ENCODE measurements at places on chromosomes 7 and 10.

- DNase-seq: peak; percentile 54
These were observed 2.5 kb upstream of the CLDN4 start for GRCh38 chr7:73828107-73828803.

DNA sequence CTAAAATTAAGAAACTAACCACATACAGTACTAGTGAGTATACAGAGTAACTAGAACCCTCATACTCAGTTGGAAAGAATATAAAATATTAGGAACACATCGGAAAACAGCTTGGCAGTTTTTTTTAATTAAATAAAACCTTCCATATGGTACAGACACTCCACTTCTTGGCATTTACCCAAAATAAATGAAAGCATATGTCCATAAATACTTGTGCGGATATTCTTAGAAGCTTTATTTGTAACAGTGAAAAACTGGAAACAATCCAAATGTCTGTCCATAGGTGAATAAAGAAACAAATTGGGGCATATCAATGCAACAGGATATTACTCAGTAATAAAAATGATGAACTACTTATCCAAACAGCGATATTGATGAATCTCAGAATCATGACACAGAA, 410.0 kb downstream of the HTR7 start:
- DNase-seq: peak; percentile 51

GRCh38 chr7:20520530-20520929, 94.9 kb upstream of the ABCB5 start:
- DNase-seq: no peak

GRCh38 chr10:98610836-98611235, 164.1 kb upstream of the HPS1 start:
- DNase-seq: no peak

DNA sequence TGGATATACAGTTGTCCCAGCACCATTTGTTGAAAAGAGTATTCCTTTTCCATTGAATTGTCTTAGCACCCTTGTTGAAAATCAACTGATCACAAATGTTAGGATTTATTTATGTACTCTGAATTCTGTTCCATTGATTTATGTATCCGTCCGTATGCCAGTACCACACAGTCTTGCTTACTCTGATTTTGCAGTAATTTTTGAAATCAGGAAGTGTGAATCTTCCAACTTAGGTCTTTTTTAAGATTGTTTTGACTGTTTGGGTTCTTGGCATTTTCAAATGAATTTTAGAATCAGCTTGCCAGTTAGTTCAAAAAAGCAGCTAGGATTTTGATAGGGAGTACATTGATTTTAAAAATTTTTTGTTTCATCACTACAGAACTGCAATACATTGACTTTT, 23.7 kb downstream of the CDK13 start:
- no peak for DNase-seq

DNA sequence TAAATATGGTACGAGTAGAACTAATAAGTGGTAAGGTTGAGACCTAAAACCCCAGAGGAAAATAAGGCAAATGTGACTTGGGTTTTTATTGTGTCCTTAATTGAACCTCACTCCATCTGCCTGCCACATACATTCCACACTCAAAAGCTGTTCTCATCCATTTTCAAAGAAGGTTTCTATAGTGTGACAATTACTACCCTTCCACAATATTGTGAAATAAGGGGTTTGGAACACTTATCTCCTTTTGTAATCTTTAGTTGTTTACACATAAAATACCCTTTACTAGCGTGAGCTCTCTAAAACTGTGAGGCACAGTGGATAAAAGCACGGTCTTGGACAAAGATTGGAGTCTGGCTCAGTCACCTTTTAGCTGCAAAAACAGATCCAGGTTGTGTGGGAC, 166.6 kb downstream of the THSD7A start:
- no peak for DNase-seq

DNA sequence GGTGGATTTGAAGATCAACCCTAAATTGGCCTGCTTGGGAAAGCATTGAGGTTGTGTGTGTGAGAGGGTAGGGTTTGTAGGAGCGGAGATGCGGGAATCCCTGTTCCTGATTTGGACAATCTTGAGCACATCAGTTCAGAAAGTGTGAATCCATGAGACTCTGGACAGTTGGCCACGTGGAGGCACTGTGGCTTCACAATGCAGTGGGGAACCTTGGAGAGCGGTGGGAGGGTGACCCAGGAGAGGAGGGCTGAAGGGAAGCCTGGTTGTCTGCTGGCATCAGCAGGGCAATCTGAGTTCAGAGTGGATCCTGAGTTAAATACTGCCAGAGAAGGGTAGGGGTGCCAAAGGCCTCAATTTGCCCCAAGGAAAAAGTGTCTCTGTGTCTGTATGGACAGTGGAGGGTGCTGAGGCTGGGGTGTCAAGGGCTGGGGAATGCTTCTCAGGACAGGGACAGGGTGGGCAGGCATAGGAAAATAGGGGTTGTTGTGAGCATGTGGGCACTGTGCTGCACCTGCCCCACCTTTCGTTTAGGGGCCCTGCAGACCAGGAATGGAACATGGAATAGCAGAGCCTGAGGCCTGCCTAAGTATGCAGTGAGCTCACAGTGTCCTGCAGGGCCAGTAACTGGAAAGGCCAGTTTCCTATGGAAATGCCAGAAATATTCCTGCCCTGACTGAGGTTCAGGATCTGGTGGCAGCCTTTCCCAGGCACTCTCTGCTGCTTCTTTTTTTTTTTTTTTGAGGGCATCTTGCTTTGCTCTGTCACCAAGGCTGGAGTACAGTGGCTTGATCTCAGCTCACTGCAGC, 162.9 kb upstream of the PRSS58 start:
- peak; percentile 59 for DNase-seq

DNA sequence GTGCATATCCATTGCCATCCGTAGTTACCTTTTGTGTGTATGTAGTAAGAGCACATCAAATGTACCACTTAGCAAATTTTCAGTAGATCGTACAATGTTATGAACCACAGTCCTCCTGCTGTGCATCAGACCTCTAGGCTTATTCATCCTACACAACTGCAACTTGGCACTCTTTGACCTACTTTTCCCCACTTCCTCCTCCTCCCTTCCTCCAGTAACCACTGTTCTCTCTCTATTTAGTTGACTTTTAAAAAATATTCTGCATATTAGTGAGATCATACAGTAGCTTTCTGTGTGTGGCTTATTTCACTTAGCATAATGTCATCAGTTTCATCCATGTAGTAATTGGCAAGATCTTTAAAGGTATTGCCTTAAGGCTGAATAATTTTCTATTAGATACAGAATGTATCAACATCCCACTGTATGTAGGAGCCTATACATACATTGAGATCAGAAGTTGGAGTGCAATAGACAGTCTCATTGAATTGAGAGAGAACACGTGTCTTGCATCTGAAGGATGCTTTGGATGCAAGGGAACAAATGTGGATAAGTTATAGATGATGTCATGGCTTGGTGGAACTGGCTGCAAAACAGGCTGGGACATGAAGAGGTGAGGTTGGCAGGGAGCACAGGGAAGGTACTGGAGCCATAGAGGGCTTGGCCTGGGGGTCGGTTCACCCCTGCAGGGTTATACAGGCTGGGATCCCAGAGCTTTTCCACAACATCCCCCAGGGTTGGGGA, 83.0 kb upstream of the FAM180A start:
- DNase-seq: no peak

DNA sequence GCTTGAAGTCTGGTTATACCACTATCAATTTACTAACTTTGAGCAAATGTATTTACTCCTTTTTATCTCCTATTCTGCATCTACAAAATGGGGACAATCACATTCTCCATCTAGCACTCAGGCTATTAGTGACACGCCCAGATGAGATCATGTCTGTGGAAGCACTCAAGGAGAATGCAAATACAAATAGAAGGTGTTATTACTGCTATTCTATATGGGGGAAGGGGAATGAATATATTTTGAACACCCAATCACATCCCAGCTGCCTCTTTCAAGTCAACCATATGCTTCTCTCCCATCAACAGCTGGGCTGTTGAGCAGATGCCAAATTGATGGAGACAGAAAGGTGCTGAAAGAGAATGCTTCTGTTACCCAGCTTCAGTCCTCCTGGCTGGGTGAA, 23.5 kb downstream of the SGMS1 start:
- DNase-seq: no peak

- peak; percentile 10 for DNase-seq
These were observed 595.9 kb downstream of the DNAJB6 start for GRCh38 chr7:157932498-157933218.
